ENCODE measurements at places on chromosomes 16 and 17.

DNA sequence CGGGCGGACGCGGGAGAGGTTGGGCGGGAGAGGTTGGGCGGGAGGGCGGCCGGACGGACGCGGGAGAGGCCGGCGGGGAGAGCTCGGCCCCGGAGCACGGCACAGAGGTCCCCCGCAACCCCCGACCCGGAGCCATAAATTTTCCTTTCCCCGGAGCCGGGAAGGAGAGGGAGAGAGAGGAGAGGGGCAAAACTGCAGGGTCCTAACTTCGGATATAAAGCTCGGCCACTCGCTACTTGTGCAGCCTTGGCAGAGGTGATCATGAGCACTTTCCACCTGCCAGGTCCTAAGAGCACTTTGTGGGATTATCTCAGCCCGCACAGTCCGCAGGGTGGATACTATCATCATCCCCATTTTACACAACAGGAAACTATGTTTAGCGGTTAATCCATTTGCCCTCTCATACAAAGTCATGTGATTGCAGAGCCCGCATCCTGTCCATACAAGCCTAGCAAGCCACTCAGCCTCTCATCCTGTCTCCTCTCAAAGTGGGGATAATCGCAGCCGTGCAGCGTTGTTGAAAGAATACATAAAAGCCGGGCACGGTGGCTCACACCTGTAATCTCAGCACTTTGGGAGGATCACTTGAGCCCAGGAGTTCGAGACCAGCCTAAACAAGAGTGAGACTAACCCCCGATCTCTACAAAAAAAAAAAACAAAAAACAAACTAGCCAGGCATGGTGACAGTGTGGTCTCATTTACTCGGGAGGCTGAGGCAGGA is 780 bp upstream of the DCAKD start:
- peak; percentile 67 for DNase-seq

GRCh38 chr16:86063760-86064405 is 164.9 kb downstream of the IRF8 start:
- no peak for DNase-seq

- DNase-seq, result peak; percentile 65
Measured at GRCh38 chr16:70250748-70251628, 752 bp downstream of the EXOSC6 start.

DNA sequence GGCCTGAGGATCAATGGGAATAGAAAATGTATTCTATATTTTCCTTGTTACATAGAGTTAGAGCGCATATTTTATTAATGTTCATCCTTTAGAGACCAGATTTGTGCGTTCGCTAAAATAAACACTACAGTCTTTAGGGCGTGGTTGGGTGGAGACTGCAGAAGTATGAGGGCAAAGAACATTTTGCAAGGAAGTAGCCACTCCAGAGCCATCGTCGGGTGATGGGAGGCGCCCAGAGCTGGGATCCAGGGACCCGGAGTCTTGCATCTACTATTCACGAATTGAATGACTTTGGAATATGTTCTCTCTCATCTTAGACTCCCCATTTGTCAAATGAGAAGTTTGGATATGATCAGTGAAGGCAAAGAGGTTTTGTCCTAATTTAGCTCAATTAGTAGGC is 154.2 kb upstream of the IRX6 start:
- no peak for DNase-seq

GRCh38 chr17:77098884-77099545 is 41.8 kb upstream of the SEC14L1 start:
- DNase-seq, result no peak

DNA sequence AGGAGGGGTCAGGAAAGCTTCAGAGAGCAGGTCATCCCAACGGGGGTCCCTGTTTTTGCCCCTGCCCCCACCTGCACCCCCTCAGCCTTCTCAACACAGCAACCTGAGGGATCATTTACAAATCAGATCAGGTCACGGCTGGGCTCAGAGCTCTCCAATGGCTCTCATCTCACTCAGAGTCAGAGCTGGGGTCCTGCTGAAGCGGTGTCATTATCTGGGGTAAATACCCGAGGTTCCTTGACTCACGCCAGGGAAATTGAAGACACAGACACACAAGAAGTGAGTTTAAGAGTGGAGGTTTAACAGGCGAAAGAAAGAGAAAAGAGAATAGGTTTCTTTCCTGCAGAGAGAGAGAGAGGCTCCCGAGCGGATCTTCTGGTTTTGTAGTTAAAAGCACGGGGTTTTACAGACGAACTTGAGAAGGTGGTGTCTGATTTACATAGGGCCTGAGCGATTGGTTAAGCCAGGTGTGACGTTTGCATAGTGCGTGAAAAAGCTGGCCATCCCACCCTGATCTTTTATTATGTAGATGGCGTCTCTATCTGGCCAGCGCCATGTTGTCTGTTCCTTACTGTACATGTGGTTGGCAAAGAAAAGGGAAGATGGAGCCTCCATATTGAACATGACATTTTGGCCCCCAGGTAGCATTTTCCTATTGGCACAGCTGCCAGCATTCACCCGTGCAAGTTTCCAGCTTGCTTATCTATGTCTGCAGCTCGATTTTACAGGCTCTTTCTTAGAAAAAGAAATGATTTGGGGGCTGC is 51.4 kb downstream of the WSB1 start:
- peak; percentile 86 for DNase-seq

- peak; percentile 82 for DNase-seq
Measured at GRCh38 chr16:86297866-86298757, 212.2 kb upstream of the FOXF1 start.

DNA sequence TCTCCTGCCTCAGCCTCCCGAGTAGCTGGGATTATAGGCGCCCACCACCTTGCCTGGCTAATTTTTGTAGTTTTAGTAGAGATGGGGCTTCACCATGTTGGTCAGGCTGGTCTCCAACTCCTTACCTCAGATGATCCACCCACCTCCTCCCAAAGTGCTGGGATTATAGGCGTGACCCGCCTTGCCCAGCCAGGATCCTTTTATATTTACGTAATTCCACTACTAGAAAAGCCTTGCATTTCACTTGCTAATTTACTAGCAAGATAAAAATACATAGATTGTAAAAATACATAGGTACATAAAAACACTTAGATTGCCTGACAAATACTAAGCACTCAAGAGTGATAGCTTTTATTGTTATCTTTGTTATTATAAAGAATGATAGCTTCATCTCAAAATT is 47.5 kb downstream of the GDPD1 start:
- DNase-seq, result no peak

DNA sequence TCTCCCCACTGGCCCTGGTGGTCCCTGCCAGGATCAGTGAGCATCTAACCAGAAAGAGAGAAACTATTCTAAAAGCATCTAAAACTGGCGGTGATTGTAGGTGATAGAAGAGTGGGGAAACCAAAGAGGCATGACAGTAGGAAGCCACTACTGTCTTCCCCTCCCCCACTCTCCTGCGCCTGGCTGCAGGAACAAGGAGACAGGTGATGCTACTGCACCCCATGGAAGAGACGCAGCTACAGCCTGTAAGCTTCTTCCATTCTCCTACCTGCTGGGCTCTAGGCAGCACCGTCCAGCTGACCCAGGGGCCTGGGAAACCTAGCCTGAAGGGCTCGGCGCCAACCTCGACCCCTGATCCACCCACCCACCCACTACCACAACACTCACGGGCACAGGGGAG is 32.4 kb upstream of the CSNK2A2 start:
- DNase-seq, result no peak

- no peak for DNase-seq
Measured at GRCh38 chr16:87647431-87648185, 45.3 kb downstream of the JPH3 start.

- no peak for DNase-seq
Measured at GRCh38 chr17:7220593-7221277, 997 bp downstream of the ACADVL start.

GRCh38 chr17:32445971-32446370 is 1.7 kb downstream of the PSMD11 start:
- no peak for DNase-seq

GRCh38 chr17:65941356-65941899 is 250.5 kb downstream of the CEP112 start:
- DNase-seq, result no peak

GRCh38 chr17:62649570-62649969 is 22.1 kb downstream of the MRC2 start:
- no peak for DNase-seq

DNA sequence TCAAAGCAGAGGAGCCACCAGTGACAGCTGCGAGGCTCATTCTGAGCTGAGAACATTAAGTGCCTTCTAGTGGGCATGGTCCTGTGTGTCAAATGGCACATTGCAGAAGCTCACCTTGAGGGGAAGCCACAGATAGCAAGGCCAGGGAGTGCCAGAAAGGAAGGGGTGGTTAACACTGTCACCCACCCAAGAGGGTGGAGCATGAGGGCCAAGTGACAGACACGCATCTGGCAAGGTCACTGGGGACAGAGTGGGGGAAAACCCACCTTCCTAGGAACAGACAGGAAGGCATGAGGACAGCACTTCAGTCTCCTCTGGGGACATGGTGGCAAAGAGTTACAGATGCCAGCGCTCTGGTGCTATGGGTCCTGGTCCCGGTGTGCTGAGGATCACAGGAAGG is 22.1 kb downstream of the NUBP1 start:
- DNase-seq, result no peak

- DNase-seq, result no peak
Measured at GRCh38 chr16:12917246-12917645, 15.8 kb downstream of the SHISA9 start.

GRCh38 chr16:72270531-72270930 is 98.6 kb upstream of the PMFBP1 start:
- no peak for DNase-seq

DNA sequence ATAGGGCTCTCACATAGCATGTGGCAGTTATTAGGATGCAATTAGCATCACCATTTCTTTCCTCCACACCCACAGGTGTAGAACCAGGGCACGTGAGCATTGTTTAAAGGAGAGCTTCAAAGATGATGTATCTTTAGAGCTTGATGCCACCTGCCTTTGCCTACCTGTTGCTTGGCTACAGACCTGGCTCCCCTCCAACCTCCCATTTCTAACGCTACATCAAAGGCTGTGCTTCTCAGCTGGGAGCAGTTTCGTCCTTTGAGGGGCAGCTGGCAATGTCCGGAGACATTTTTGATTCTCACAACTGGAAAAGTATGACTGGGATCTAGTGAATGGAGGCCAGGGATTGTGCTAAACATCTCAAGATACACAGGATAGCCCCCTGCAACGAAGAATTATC is 78.5 kb upstream of the CLEC3A start:
- DNase-seq, result no peak

- no peak for DNase-seq
Measured at GRCh38 chr17:73228748-73229236, 32.9 kb downstream of the CPSF4L start.

- no peak for DNase-seq
Measured at GRCh38 chr16:67236563-67237395, 9.8 kb downstream of the TMEM208 start.

GRCh38 chr16:48113001-48113400 is 42.8 kb downstream of the ABCC12 start:
- no peak for DNase-seq

GRCh38 chr16:49621241-49622083 is 234.4 kb downstream of the ZNF423 start:
- DNase-seq, result no peak

GRCh38 chr16:77882358-77882757 is 94.0 kb downstream of the VAT1L start:
- no peak for DNase-seq

GRCh38 chr17:30137158-30137557 is 20.5 kb downstream of the NSRP1 start:
- no peak for DNase-seq

GRCh38 chr17:80260069-80260535 is 550 bp upstream of the RNF213 start:
- DNase-seq, result peak; percentile 74

DNA sequence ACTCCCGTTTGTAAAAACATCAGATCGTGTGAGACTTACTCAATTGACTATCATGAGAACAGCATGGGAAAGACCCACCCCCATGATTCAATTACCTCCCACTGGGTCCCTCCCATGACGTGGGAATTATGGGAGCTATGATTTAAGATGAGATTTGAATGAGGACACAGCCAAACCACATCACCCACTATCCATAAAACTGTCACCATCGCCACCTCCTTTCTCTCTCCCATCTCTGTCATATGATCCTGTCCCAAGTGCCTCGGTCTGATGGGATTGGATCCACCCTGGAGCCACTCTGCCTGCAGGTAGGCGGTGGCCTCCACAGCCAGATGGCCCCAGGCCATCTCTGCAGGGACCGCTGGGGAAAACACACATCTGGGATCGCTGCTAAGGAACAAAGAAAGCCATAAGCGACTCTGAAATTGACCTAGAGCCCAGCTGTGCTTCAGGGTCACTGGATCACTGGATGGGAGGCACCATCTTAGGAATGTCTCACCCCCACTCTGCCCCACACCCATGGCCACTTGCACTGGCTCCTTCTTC is 61.2 kb downstream of the TMEM186 start:
- DNase-seq, result no peak

GRCh38 chr17:80261159-80261894 is 675 bp downstream of the RNF213 start:
- DNase-seq, result peak; percentile 61

DNA sequence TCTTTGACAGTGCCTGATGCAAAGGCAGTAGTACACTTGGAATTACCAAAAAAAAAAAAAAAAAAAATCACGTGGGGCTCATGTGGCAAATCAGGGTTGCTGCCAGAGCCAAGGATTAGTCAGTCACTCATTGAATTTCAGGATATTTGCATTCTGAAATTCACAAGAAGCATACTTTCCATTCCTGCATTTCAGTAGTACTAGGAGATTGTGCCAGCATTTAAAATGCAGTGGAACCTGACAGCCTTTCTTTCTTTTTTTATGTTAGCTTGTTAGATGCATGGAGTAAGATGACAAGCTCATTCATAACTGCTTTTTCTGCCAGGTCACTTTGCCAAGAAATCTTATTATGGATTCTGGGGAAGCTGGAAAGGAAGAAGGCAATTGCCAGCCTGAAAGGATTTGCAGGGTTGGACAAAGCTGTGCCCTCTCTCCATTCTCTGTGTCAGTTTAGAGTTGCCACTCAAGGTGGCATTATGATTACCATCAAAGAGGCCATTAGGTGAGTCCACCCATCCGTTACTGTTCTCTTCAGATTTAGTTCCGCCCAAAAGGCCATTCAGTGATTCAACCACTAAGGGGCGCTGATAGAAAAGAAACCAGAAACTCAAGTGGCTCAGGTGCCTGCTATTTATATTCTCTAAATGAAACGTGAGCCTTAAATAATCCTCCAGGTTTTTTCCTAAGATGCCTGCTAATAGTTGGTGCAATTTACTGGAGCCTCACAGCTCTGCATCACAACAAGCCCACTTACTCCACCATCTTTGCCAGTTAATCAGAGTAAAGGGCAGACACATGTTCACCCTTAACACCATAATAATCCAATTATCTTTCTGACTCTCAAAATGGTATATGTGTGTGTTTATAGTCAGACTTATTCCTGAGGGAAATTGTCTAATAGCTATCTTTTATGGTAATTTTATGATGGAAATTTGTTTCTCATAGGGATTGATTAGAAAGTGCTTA is 59.0 kb downstream of the TANGO6 start:
- peak; percentile 69 for DNase-seq
